Vagina (tissue), 2 donors: ENCODE measurements at places on chromosomes 4 and X.

GRCh38 chrX:103446665-103447302 lies 70.4 kb downstream of the BEX3 start:
- H3K27me3 ChIP-seq: no peaks in the 10 kb centered on the region
- no peak overlapping the region for H3K4me3 ChIP-seq
- no peaks in the 10 kb centered on the region for H3K4me1 ChIP-seq
- DNase-seq: no peak
- no peaks in the 10 kb centered on the region for H3K36me3 ChIP-seq

DNA sequence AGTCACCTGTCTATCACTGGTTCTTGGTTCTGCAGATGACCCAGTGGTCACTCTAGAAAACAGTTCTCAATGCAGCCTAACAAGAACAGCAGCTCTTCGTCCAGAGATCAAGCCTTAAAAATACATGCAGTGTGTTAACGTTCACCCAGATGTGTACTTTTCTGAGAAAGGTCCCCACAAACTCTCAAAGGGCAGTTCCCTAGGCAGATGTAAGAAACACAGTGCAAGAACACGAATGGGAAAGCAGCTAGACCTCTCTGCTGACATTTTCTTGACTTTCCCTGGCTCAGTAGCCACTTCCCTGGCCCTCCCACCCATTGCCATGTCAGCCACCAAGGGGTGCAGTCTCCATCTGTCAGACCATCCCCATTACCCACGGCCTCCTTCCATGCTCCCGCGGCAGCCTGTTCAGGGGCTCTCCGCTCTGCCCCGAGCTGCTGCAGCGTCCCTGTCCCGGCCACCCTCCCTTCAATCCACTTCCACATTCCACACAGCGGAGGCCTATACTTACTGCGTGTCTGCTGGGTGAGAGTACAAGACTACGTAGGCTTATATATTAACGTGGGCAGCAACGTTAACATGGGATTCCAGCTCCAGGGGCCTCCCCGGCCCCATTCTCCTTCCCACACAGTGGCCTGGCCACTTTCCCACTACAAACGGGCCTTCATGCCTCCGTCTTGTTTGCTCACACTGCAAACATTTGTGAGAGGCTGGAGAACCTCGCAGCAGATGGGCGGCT lies 34.3 kb downstream of the IRF2 start:
- peak overlapping the region; percentile 3 for H3K4me3 ChIP-seq
- no peak overlapping the region for H3K27ac ChIP-seq
- H3K36me3 ChIP-seq: no peaks in the 10 kb centered on the region
- no peaks in the 10 kb centered on the region for H3K27me3 ChIP-seq
- peaks cover 61% of the 10 kb centered on the region for H3K4me1 ChIP-seq

DNA sequence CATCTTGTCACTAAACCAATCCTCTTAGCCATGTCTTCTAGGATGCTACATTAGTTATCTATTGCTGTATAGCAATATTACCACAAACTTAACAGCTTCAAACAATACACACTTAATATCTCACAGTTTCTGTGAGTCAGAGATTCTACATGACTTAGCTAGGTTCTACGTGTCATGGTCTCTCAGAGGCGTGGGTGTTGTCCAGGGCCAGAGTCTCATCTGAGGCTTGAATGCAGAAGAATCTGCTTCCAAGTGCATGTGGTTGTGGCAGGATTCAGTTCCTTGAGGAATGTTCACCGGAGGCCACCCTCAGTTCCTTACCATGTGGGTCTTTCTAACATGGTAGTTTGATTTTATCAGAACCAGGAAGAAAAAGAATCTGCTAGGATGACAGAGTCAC lies 26.4 kb downstream of the PPP1R2C start:
- H3K4me1 ChIP-seq: no peaks in the 10 kb centered on the region
- H3K27me3 ChIP-seq: no peaks in the 10 kb centered on the region
- H3K27ac ChIP-seq: no peak overlapping the region
- H3K36me3 ChIP-seq: no peaks in the 10 kb centered on the region
- no peak overlapping the region for H3K4me3 ChIP-seq

DNA sequence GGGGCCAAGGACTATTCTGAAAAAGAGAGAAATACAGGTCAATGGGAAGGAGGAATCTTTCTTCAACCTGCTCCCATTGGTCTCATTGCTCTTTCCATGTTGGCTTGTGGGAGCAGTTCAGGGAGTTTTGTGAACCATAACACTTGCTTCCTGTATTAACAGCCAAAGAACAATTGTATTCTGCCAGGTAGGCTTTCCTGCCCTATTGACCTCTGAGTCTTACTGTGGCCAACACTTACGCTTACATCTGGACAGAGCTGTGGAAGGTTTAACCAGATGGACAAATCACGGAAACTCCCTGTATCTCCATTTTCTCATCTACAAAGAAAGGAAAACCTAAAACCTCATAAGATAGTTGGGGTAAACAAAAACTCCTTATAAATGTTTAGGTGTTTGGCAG lies 30.7 kb downstream of the MID1IP1 start:
- no peak for DNase-seq
- no peaks in the 10 kb centered on the region for H3K4me1 ChIP-seq
- H3K27me3 ChIP-seq: no peaks in the 10 kb centered on the region
- H3K4me3 ChIP-seq: no peak overlapping the region
- H3K36me3 ChIP-seq: no peaks in the 10 kb centered on the region
- H3K27ac ChIP-seq: no peak overlapping the region

DNA sequence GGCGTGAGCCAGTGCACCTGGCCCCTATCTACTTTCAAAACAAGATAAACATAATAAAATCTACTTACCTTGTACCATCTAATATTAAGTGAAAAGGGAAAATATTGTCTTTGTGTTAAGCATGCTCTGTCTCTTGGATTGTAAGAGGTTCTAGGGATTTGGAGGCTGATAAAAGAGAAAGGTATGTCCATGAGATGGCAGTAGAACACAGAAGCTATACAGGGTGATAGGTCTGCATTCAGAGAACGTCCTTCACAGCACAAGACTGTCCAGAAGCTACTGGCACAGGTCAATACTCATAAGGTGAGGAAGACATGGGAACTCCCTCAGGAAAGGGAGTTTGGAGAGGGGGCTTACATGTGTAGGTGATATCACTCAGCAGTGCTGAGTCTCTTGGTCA lies 135.5 kb downstream of the TMEM47 start:
- H3K27ac ChIP-seq: no peak overlapping the region
- H3K36me3 ChIP-seq: no peaks in the 10 kb centered on the region
- H3K4me3 ChIP-seq: no peak overlapping the region
- DNase-seq: no peak
- no peaks in the 10 kb centered on the region for H3K27me3 ChIP-seq
- no peaks in the 10 kb centered on the region for H3K4me1 ChIP-seq

GRCh38 chr4:24169956-24170355 lies 280.1 kb upstream of the PPARGC1A start:
- DNase-seq: no peak
- no peaks in the 10 kb centered on the region for H3K36me3 ChIP-seq
- H3K27ac ChIP-seq: no peak overlapping the region
- no peak overlapping the region for H3K4me3 ChIP-seq
- no peaks in the 10 kb centered on the region for H3K27me3 ChIP-seq

GRCh38 chrX:103831803-103832544 lies at the start of gene RAB9B:
RAB9B (minus strand) TSS chrX:103832257; CDS start chrX:103825784, 6,473 bp downstream.
- no peaks in the 10 kb centered on the region for H3K36me3 ChIP-seq
- no peaks in the 10 kb centered on the region for H3K27me3 ChIP-seq
- peak within 1 kb of the TSS; percentile 58 for H3K4me3 ChIP-seq
- no peak for DNase-seq
- H3K4me1 ChIP-seq: peaks cover 8% of the 10 kb centered on the region

GRCh38 chrX:49270249-49270921 lies 792 bp downstream of the PPP1R3F start:
- peaks cover 23% of the 10 kb centered on the region for H3K4me1 ChIP-seq
- H3K27me3 ChIP-seq: no peaks in the 10 kb centered on the region
- DNase-seq: no peak
- H3K36me3 ChIP-seq: no peaks in the 10 kb centered on the region

- H3K27ac ChIP-seq: no peak overlapping the region
- no peaks in the 10 kb centered on the region for H3K27me3 ChIP-seq
- H3K4me1 ChIP-seq: no peaks in the 10 kb centered on the region
- peaks cover 38% of the 10 kb centered on the region for H3K36me3 ChIP-seq
- no peak for DNase-seq
- no peak overlapping the region for H3K4me3 ChIP-seq
Observed at GRCh38 chr4:4416981-4417380, 30.1 kb downstream of the NSG1 start.

GRCh38 chr4:147620315-147620714 lies 3.1 kb downstream of the TMEM184C start:
- H3K27me3 ChIP-seq: no peaks in the 10 kb centered on the region
- peaks cover 11% of the 10 kb centered on the region for H3K36me3 ChIP-seq
- peaks cover 40% of the 10 kb centered on the region for H3K4me1 ChIP-seq
- DNase-seq: no peak
- H3K4me3 ChIP-seq: no peak overlapping the region

DNA sequence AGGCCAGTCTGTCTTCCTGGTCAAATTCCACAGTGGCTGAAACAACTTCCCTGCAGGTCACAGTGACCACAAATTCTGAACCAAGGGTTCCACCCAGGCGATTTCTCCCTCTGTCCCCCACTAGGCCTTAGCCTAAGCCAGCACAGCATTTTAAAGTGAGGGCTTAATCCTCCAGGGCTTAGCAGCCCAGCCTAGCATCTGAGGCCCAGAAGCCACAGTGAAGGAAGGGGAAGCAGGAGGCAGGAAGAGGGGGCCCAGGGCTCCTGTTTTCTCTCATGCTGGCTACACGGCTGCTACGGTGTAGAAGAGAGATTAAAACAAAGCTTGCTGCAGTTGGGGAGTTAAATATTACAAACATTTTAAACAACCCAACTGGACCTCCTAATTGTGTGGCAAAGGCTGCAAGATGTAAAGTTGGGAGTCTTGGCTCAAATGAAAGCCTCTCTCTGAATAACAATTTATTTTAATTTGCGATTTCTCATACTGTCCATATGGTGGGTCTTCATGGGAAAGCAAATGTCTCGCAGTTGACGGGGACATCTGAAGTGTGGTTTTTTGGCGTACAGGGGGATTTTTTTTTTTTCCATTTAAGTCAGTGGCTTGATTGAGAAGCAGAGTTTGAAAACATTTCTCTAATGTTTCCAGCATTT lies 170.8 kb upstream of the RAI2 start:
- H3K4me3 ChIP-seq: no peak overlapping the region
- H3K36me3 ChIP-seq: no peaks in the 10 kb centered on the region
- no peaks in the 10 kb centered on the region for H3K27me3 ChIP-seq
- no peak overlapping the region for H3K27ac ChIP-seq

- no peaks in the 10 kb centered on the region for H3K27me3 ChIP-seq
- no peak for DNase-seq
- no peaks in the 10 kb centered on the region for H3K36me3 ChIP-seq
Observed at GRCh38 chr4:4990329-4990728, 28.9 kb downstream of the CYTL1 start.

DNA sequence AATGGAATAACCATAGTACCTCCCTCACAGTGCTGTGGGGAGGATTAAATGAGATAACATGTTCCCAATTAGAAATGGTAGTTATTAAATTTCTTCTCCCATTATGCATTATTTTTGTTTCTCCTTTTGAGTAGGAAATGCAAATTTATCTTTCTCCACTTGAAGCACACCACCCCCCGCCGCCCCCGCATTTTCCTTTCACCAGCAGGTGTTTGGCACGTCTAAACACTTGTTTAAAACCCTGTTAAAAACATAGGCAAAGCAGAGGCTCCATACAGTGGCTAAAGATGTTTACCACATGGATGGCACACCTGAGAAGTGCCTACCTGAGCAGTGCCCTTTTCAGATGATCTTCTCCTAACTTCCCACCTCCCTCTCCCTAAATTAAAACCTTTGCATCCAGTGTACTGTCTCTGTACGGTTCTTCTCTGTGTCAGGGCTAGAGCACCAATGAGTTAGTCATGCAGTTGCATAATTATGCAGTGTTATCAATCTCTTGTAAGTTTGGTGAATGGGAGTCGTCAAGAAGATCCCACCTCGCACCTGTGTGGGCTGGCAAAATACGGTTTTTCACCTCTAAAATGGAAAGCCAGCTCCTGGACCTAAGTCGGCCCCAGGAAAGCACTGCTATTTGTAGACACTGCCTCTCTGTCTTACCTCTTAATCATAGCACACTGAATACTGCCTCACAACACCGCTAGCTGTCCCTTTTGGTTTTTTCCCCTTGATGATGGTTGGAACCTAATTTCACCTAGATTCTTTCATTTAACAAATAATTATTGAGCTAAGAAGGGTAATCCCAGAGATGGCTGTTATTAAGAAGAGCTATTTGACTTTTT lies 122.0 kb downstream of the CT47B1 start:
- no peak overlapping the region for H3K4me3 ChIP-seq
- H3K36me3 ChIP-seq: no peaks in the 10 kb centered on the region
- no peaks in the 10 kb centered on the region for H3K27me3 ChIP-seq
- H3K4me1 ChIP-seq: no peaks in the 10 kb centered on the region
- no peak overlapping the region for H3K27ac ChIP-seq

DNA sequence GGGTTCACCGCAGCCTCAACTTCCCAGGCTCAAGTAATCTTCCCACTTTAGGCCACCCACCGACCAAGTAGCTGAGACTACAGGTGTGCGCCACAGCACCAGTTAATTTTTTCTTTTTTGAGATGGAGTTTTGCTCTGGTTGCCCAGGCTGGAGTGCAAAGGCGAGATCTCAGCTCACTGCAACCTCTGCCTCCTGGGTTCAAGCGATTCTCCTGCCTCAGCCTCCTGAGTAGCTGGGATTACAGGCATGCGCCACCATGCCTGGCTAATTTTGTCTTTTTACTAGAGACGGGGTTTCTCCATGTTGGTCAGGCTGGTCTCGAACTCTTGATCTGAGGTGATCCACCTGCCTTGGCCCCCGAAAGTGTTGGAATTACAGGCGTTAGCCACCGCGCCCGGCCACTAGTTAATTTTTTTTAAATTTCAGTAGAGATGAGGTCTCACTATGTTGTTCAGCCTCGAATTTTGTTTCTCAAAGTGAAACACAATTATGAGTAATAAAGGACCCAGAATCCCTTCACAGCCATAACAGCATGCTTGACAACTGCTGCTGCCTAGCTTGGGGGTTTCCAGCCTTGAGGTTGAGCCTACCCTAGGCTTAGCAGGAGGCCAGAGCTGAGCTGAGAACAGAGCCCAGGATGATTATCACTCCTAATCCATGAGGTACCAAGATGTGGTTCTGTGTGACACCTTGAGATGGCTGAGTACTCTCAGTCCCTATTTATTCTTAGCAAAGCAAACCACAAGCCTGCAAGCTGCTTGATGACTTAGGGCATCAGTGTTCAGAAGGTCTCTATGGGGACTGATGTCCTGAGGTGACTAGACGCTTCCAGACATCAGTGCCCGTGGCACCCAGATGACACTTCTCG lies 41.6 kb upstream of the NKRF start:
- H3K4me3 ChIP-seq: no peak overlapping the region
- H3K36me3 ChIP-seq: no peaks in the 10 kb centered on the region
- H3K27ac ChIP-seq: no peak overlapping the region
- no peak for DNase-seq

DNA sequence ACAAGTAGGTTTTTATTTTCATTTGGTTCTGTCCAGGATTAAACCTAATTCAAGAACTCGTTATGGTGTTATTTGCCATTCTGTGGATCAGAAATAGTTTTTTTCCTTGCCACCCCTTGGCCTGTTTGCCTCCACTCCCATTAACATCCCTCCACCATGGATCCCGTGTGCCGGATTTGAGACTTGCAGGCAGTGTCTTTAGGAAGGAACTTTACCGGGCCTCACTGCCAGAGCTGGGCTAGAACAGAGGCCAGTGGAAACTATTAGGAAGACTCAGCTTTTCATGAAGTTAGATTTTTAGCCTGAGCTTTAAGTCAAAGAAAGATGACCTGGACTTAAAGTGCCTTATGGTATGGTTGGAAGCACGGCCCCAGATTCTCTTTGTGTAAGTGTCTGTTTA lies 2.4 kb downstream of the KLHL2 start:
- no peak for DNase-seq
- H3K4me1 ChIP-seq: peaks cover 20% of the 10 kb centered on the region
- no peak overlapping the region for H3K27ac ChIP-seq
- no peaks in the 10 kb centered on the region for H3K36me3 ChIP-seq
